Ascending aorta (tissue), 2 donors: ENCODE measurements at places on chromosomes 2 and 18. TPM values are rescaled to one million over a fixed set of nuclear protein-coding genes. Genes with fewer than 3 reads are reported as not detected.

DNA sequence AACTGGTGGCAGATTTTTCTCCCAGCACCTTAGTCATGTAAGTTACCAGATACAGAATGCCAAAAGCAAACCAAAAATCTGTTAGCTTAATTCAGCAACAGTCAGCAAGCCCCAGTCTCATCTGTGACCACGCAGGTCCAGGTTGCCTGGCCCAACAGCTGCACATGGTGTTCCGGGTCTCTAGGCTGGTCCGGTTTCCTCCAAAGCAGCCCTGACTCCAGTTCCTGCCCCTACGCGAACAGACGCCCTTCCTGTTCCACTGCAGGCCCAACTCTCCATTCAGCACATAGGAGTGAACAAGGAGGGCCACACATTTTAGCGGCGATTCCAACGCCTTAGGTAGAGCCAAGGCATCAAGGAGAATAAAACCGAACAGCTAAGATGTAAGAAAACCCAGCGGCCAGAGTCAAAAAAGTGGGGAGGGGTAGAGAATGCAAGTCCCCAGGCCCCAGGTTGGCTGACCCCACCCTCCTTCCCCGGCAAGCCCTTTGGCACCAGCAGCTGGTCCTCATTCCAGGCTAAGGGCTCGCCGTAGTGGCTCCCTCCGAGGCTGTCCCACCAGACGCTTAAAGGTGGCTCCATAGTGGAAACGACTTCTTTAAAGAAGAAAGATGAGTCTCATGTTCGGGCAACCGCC lies 1.5 kb downstream of the STK25 start:
- H3K27me3 ChIP-seq, result no peaks in the 10 kb centered on the region
- H3K27ac ChIP-seq, result no peak overlapping the region
- no peaks in the 10 kb centered on the region for H3K36me3 ChIP-seq
- H3K4me3 ChIP-seq, result peak overlapping the region; percentile 95
- peaks cover 26% of the 10 kb centered on the region for H3K4me1 ChIP-seq

The NLRC4 gene
- 2.3 TPM for total RNA-seq

DNA sequence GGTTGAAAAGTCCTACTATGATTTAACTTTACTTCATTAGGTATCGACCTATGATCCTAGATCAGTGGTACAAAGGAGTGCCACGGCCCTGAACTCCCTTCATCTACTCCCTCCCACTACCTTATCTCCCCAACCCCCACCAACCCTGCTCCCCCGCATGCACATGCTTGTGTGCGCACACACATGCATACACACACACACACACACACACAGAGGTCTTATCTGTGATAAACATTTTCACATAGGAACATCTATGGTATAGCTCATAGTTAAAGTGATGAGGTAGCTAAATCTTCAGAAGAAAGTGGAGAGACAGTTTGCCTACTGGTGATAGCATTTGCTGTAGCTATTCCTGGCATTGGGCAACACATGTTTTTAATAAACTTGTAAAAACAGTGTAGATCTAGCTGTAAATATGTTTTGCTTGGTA lies 471.3 kb downstream of the ZEB2 start:
- no peak overlapping the region for H3K27ac ChIP-seq
- H3K4me3 ChIP-seq, result no peak overlapping the region
- H3K4me1 ChIP-seq, result no peaks in the 10 kb centered on the region
- H3K36me3 ChIP-seq, result no peaks in the 10 kb centered on the region
- DNase-seq, result no peak
- no peaks in the 10 kb centered on the region for H3K27me3 ChIP-seq

GRCh38 chr18:57022716-57023115 lies 124.2 kb upstream of the BOD1L2 start:
- H3K27me3 ChIP-seq, result no peaks in the 10 kb centered on the region
- H3K4me1 ChIP-seq, result no peaks in the 10 kb centered on the region
- no peak overlapping the region for H3K4me3 ChIP-seq
- no peak for DNase-seq
- H3K36me3 ChIP-seq, result peaks cover 23% of the 10 kb centered on the region

GRCh38 chr18:12679183-12679786 lies 21.4 kb upstream of the SPIRE1 start:
- H3K4me1 ChIP-seq, result no peaks in the 10 kb centered on the region
- peaks cover 18% of the 10 kb centered on the region for H3K36me3 ChIP-seq
- peak; percentile 73 for DNase-seq
- no peaks in the 10 kb centered on the region for H3K27me3 ChIP-seq

DNA sequence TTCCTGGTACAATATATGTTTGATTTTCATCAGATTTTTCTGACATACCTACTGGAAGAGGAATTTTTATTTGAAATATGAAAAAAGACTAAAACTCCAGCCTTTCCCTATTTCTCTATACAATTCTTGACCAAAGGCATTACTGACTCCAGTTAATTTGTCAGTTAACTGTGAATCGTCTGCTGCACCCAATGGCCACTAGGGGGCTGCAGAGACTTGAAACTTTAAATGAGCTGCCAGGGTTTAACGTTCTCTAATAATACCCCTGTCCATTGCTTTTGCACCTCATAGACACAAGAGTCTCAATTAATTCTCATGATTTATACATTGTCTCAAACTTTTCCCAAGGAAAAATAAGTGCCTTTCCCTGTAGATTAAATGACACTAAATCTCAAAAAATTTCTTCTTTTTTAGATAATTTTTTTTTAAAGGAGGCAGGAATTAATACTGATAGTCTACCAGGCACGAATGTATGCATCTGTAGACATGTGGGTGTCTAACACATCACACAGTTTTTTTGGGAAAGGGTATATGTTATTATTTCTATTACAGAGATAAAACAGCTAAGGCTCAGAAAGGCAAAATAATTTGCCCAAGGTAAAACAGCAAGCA lies 1.8 kb upstream of the ALK start:
- no peak overlapping the region for H3K27ac ChIP-seq
- no peak for DNase-seq
- no peak overlapping the region for H3K4me3 ChIP-seq
- peaks cover 13% of the 10 kb centered on the region for H3K4me1 ChIP-seq
- no peaks in the 10 kb centered on the region for H3K36me3 ChIP-seq

DNA sequence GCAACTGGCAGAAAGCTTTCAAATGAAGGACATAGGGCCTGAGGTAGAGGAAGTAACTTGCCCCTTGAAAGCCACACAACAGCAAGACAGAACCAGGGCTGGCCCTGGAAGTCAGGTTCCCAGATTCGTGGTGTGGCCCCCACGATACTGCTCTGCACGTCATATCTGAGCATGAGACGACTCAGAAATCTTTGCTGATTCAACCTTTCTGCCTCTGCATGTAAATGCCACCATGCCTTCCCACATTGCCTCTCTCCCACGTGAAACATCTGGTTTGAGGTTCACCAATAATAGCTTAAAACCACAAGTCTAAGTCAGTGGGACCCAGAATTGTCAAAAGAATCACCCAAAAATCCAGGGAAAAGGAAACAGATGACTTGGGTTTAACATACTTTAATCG lies 214.0 kb upstream of the TRIB2 start:
- H3K27ac ChIP-seq, result no peak overlapping the region
- H3K36me3 ChIP-seq, result no peaks in the 10 kb centered on the region
- no peak overlapping the region for H3K4me3 ChIP-seq
- no peaks in the 10 kb centered on the region for H3K4me1 ChIP-seq
- no peak for DNase-seq
- no peaks in the 10 kb centered on the region for H3K27me3 ChIP-seq

GRCh38 chr2:141820893-141821292 lies 309.9 kb downstream of the LRP1B start:
- no peak overlapping the region for H3K4me3 ChIP-seq
- no peaks in the 10 kb centered on the region for H3K4me1 ChIP-seq
- no peak for DNase-seq
- H3K27me3 ChIP-seq, result no peaks in the 10 kb centered on the region
- no peaks in the 10 kb centered on the region for H3K36me3 ChIP-seq
